Activated T-cell treated with anti-CD3 and anti-CD28 coated beads for 1 hour (primary cell): ENCODE measurements at places on chromosomes 2 and 18.

- DNase-seq = no peak
Measured at GRCh38 chr2:218387369-218388194, 5.5 kb downstream of the SLC11A1 start.

DNA sequence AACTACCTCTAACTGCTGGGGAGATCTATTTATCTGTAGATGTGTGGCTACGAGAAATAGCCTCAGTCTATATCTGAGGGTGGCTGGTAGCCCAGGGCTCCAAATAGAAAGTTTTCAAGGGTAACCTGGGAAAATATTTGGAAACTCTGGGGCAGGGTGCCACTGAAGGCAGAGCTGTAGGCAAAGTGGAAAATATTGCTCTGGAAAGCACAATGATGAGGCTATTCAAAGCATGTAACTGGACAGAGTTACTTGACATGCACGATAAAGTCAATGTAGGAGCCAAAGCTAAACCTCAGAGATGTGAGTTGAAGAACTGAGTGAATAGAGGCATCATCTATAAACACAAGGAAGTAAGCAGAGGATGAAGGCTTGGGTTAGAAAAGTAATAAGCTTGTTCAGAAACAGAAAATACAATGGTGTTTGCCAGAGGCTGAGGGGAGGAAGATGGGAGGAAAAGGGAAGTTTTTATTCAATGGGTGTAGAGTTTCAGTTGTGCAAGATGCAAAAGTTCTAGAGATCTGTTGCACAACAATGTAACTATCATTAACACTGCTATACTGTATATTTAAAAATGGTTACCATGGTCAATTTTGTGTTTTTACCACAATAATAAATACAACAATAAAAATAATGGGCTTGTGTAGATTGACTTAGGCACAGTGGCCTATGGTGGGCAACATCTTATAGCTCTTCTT is 171.6 kb downstream of the MBD2 start:
- DNase-seq = no peak

DNA sequence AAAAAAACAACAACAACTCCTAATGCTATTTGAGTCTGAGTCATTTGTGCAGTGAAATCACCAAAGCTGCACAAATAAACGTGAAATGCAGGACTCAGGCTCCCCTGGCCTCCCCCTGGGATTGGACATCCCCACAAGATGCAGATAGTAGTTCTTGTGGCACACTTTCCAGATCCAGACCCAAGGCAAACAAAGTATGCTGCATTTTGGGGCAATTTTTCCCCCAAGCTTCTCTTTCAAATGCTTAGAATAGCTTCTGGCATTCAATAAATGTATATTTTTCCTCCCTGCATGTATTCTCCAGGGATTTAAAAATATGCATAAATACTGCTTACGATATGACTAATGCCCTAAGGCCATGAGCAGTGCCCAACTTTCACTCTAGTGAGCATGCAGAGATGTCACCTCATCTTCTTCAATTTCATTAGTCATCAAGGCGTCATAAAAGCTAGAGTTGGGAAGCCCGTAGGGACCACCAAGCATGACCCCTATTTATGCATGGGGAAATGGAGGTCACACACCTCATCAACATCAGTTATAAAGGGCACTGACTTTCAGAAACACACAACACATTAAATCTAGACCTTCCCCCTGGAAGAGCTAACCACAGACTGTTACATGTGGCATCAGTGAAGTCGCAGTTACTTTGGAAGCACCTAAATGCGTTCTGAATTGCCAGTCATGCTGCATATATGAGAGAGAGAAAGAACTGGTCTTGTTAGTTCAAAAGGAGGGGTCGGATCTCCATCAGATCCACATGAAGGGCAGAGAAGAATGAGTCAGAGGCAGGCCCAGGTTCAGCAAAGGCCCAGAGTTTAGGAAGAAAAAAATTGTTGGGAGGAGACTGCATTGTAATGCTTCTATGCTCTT is 374.1 kb downstream of the LPIN1 start:
- no peak for DNase-seq

DNA sequence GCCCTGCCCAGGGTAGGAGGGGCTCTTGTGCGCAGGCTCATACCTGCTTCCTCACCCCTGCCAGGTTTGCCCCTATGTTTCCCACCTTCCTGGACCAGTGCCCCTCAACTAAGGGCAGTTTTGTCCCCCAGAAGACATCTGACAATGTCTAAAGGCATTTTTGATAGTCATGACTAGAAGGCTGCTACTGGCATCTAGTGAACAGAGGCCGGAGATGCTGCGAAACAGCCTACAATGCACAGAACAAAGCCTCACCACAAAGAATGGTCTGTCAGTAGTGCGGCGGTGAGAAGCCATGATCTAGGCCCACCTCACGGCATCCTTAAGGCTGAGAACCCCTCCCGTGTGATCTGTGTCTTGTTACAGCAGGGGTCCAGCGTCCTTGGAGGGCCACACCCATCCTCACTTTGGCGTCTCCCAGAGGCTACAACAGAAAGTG is 96.0 kb downstream of the TMEM17 start:
- DNase-seq = no peak

- DNase-seq = no peak
Measured at GRCh38 chr2:173652767-173653431, 298.2 kb downstream of the CDCA7 start.

GRCh38 chr2:187299122-187299906 is 148.7 kb downstream of the CALCRL start:
- DNase-seq = no peak

- no peak for DNase-seq
Measured at GRCh38 chr18:41763361-41763760, 191.7 kb upstream of the PIK3C3 start.

- no peak for DNase-seq
Measured at GRCh38 chr2:146987996-146988395, 856.8 kb upstream of the ACVR2A start.

DNA sequence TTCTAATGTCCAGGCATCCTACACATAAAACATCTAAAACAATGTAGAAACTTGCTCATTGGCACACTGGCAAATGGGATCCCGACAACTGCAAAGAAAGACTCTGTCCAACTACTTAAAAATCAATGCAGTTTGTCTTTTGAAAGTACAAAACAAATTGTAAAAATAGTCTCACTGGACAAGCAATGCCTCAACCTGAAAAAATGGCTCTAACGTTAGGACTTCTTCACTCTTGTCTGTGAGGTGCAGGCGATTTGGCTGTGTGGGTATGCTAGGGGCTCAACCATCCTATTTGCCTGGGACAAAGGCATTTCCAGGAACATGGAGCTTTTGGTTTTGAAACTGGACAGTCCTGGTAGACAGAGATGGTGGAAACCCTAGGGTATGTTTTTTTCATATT is 10.7 kb downstream of the EFEMP1 start:
- no peak for DNase-seq

- no peak for DNase-seq
Measured at GRCh38 chr2:152343426-152343825, 8.5 kb downstream of the FMNL2 start.

- no peak for DNase-seq
Measured at GRCh38 chr2:74481961-74482800, 617 bp downstream of the CCDC142 start.
